Cortex of kidney (tissue), 1 donor: ENCODE measurements at places on chromosomes 7 and 10.

GRCh38 chr10:44186821-44187220 is 198.1 kb downstream of the CXCL12 start:
- DNase-seq, result no peak

DNA sequence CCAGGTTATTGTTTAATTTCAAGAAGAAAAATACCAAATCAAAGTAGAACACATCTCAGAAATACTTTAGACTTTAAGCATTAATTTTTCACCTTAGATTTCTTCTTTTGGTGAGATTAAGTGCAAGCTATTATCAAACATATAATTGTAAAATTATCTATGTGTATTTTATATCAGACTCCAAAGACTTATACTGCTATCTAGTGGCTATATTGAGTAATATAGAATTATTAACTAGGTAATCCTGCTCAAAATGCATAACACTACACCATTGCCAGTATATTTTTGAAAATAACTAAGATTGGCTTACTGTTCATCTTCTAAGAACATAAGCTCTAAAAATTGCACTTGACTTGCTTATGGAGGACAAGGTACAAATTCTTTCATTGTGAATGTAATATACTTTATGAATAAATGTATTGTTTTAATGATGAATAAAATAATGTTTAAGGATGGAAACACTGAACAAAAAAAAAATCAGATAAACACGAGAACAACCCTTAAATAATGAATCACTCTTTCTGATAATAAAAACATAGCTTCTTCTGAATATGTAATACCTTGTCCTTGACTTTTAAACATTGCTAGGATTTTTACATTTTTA is 86.7 kb upstream of the GNAI1 start:
- DNase-seq, result no peak

DNA sequence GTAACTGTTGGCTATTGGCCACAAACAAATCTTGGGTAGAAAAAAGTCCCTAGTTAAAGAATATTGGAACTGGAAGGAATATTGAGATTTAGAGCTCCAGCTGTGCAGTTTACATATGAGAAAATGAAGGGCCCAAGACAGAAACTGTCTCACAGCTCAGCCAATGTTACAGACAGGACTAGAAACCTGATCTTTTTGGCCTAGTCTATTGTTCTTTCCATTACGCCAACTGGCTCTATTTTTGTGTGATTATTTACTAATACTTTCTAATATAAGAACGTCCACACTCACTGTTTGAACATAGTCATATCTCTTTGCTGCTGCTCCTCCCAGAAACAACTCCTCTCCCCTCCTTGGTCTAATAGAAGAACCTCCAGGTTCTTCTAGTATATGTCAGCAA is 1.2 kb downstream of the WEE2 start:
- DNase-seq, result no peak

DNA sequence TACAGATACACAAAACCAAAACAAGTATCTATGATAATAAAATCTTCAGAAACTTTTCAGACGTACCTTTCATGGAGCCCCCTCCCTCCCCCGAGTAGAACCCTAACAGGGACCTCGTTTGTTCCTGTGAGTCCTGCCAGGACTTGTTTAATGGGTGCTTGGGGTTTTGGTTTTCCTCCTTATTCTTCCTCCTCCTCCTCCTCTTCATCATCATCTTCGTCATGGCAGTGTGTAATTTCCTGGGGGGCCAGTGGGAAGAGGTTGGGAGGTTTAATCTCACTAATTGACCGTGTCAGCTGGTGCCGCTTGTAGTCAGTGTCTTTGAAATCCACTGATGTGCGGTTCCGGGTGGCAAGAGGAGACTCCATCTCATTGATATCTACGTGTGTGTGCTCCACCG is 103.6 kb downstream of the NT5C2 start:
- no peak for DNase-seq

DNA sequence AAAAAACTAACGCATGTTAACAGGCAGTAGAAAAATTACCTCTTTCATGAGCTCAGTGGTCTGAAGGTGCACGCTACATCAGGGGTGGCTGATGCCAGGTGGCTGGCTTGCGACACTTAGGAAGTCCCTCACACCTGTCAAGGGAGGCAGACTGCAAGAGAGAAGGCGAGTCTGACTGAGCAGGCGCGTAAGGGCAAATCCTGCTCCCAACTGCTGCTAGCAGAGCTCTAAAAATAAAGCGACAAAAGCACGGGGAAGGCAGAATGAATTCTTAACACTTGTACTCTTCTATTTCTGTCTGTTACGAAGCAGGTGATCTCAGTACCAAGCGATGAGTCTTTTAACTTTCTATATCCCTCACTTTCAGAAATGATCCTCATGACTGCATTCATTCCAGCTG is 33.1 kb downstream of the CACNA2D1 start:
- no peak for DNase-seq

GRCh38 chr10:66844176-66844942 is 81.5 kb upstream of the LRRTM3 start:
- no peak for DNase-seq

DNA sequence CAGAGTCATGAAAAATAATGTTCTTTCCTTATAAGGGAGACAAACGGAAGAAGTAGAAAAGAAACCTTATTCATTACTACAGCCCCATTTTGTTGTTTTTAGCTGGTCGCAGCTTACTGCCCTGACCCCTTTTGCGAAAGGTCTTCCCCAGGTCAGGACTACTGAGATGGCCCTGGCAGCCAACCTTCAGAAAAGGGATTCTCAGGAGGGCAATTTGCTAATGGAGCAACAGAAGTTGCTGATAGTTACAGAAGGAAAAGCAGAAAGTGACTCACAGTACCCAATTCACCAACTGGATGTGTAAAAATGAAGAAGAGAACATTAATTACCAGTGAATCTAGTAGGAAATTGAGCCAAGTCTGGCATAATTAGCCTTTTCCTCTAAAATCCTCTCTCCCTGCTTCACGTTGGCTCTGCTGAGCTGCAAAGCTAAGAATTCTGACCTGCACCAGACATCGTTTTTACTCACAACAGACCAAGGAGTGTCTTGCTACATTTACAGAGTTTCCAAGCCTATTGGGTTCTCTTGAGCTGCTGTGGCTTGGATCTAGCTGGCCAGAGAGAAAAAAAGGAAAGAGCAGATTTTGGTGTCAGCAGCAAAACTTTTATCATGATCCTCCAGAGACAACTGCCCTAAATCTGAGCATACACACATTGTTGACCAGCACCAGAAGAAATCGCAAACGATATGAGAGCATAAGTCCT is 499.9 kb upstream of the FZD8 start:
- DNase-seq, result no peak

- DNase-seq, result no peak
Observed at GRCh38 chr7:73932364-73932763, 71.4 kb downstream of the TMEM270 start.

DNA sequence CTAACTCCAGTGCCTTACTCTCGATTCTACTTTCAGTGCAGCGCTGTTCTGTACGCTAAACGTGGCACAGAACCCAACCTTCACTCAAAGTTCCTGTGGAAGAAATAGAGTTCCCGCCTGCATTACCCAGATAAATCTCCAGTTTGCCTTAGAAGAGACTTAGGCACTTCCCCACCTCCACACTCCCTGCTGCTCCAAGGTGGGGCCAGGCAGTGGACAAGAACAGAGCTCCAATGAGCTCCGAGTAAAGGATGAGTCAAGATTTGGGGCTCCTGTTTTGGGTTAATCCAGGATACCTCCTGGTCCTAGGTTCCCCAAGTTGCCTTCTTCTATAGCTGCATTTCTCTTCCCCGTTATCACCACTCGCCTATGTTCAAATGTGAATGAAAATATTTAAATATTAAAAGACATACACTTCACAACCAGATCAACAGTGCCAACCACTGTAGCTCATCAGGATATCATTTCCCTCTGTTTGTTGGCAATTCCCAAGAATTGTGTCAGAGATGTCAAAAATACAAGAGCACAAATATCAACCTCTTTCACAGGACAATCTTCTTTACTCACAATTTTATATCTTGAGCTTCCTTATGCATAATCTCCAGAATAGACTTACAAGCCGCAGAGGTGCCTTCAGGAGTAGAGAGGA is 48.0 kb downstream of the MALSU1 start:
- DNase-seq, result no peak

DNA sequence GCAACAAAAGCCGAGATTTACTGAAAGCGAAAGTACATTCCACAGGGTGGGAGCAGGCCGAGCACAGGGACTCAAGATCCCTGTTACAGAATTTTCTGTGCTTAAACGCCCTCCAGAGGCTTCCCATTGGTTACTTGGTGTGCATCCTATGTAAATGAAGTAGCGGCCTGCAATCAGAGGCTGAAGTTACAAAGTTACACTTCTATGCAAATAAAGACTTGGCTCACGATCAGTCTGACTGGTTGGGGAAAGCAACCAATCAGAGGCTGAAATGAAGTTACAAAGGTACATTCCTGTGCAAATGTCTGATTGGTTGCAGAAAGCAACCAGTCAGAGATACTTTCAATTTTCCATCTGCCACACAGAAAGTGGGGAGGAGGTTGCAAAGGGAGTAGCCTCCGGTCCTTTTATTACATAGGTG is 4.1 kb downstream of the ACBD7 start:
- no peak for DNase-seq

DNA sequence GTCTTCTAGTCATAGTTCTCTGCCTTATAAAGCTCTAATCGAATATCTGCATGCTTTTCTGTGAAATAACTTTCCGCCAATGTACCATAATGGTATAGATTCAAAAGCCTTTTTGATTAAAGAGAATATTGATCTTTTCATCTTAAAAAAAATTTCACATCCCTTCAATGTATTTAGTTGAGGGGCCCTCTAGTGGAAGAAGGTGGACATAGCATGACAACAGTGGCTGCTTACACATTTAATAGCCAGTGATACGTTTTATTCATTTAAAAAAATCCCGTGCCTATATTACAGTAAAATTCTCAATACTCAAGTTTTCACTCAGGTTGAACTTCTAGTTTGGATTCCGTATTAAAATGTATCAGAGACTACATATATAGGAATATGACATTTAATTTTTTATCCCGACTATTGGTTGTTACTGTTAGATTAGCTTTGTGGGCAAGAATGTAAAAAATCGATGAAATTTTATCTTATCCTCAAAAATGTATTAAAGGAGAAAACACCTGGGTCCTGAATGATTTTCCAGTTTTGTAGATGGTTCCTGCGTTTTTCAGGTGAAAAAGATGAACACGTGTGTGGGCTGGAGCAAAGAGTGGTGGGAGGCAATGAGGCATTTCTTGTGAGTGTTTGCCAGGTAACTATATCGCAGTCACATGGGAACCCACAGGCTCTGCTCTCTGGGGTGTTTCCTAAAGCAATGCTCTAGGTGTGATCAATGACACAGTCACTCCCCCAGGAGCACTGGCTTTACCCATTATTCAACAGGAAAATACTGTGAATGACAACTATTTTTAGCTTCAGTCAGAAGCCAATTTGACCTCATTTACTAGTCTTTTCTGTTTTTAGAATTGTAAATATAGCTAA is 24.1 kb upstream of the PNLIP start:
- DNase-seq, result no peak

DNA sequence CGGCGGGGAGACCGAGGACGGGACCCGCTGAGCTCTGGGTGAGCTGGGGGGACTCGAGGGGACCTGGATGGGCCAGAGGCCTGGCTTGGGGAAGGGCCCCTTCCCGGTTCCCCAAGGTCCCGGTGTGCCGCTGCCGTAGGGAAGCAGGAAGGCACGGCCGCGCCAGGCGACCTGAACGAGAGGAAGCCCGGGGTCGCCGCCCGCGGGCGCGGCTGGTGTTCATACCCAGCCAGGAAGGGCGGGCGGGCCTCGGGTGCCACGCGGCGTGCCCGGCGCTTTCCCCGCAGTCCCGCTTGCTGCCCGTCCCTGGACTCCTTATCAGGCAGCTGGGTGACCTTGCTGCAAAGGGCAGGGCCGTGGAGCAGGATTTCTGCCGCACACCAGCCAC is 38.0 kb downstream of the ZNF777 start:
- DNase-seq, result no peak

DNA sequence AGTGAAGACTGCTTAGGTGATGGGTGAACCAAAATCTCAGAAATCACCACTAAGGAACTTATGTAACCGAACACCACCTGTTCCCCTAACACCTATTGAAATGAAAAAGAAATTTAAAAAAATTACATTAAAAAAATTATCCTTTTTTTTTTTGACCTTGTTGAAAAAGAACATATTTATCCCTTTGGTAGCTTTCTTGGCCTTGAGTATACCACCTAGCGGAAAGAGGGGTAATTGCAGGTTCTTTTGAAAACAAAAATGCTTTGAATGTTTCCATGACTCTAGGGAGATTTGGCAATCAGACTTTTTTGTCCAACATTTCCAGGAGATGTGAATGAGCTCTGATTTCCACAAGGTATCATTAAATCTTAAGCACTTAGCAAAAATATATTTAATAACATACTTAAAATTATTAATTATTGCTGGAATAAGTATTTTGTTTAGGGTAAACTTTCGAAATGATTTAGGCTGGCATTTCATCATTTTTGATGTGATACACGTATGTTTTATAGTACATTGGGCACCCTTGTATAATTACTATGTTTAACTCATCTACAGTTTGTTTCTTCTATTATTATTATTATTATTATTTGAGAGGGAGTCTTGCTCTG is 47.0 kb upstream of the ELMO1 start:
- no peak for DNase-seq

GRCh38 chr7:114413761-114414155 is 857 bp upstream of the FOXP2 start:
- DNase-seq, result no peak

GRCh38 chr7:107725138-107725740 is 18.7 kb upstream of the CBLL1 start:
- DNase-seq, result no peak

DNA sequence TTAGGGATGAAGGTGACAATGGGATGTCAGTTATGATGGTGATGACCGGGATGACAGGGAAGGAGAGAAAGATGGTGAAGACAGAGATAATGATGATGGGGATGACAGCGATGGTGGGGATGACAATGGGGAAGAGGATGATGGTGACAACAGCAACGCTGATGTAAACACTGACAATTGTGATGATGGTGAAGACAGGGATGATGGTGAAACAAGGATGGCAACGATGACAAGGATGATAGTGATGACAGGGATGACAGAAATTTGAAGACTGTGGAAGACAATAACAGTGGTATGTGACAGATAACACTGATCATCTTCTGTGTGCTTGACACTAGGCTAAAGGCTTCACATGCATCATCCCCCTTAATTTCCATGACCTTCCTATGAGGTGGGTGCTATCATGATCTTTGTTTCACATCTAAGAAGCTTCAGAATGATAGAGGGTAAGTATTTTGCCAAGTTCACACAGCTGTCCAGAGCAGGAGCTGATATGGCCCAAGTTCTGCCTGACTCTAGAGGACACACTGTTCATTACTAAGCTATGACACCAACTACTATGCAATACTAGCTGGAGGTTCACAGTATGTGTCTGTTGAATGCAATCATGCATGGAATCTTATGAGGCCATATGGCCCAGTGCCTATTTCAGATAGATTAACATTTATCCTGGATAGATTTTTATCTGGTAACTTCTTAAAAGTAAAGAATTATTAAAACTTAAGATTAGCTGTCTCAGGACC is 105.6 kb downstream of the RNLS start:
- no peak for DNase-seq

GRCh38 chr10:97081621-97082235 is 104.0 kb downstream of the SLIT1 start:
- DNase-seq, result no peak

- no peak for DNase-seq
Observed at GRCh38 chr10:128070721-128071416, 55.4 kb downstream of the MKI67 start.
